ENCODE measurements at places on chromosomes 12 and 14.

GRCh38 chr12:92034858-92035401, 110.7 kb downstream of the BTG1 start:
- peak; percentile 41 for DNase-seq

DNA sequence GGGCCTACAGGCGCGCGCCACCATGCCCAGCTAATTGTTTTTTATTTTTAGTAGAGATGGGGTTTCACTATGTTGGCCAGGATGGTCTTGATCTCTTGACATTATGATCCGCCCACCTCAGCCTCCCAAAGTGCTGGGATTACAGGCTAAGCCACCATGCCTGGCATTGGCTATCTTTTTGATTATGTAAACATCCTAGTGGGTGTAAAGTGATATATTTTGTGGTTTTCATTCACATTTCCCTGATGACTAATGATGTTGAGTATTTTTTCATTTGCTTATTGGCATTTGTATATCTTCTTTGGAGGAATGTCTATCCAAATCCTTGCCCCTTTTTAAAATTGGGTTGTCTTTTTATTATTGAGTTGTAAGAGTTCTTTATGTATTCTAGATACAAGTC, 16.3 kb downstream of the CREBL2 start:
- no peak for DNase-seq

GRCh38 chr12:94263011-94263811, 114.8 kb downstream of the PLXNC1 start:
- DNase-seq: peak; percentile 73

GRCh38 chr12:43332977-43333640, 218.9 kb downstream of the ADAMTS20 start:
- no peak for DNase-seq

DNA sequence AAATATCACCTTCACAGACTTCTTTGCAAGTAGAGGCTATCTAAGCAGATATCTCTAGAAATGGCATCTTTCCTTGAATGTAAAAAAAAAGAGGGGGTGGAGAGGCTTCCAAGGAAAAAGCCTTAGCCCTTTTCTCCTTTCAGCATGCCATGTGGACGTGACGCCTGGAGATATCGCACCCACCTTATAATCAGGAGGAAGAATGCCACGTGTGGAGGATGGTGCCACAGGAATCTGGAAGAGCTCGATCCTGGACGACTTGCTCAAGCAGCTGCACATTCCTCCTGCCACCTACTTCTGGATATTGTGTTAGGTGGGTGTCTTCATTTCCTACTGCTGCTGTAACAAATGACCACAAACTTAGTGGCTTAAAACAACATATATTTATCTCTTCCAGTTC, 203.6 kb downstream of the NUAK1 start:
- no peak for DNase-seq

GRCh38 chr12:60644076-60644475, 1048.2 kb downstream of the SLC16A7 start:
- DNase-seq: no peak

- DNase-seq: no peak
These were observed 1016.2 kb downstream of the SLC6A15 start for GRCh38 chr12:83896416-83896815.

DNA sequence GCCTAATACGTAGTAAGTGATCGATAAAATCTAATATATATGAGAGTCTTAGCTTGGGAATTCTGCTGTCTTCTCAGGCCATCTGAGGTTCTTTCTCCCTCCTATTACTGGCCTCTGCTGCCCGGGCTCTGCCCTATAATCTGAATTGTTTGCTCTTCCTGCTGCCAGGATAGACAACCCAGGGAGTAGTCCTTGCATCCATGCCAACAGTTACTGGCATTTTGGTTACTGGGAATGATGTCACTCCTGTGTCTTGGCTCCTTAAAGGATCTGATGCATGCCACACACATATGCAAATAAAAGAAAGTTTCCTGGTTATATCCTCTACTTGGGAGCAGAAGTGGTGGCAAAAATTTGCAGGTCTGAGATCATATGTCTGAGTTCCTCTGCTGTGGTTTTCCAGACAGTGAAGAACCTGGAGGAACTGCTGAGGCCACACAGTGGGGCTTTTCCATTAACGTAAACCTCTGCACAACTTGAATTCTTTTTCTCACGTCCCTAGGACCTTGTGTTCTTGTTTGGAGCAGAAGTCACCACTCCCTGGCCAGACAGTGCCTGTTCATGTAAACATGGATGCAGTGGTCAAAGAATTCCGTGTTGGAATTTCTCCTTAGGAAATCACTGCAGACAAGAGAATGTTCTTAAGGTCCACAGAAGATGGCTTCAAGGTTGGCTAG, 320.6 kb upstream of the TBX3 start:
- DNase-seq: no peak

DNA sequence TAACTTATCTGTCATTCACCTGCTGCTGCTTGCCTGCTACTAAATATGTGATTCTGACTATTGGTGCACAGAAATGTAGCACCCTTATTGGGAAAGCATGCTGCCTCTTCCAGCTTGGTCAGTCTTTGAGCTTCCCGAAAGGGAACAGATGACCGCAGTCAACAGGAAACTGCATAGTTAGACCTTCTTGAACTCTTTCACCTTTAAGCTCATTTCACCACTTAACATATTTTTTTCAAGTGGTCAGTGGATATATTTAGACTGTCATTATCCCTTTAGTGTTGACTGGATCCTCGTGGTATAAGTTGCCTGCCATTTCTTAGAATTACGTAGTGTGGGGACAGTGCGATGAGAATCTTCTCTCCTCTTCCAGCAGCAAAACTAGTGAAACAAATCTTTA, 224.9 kb downstream of the FBXL14 start:
- DNase-seq: no peak

DNA sequence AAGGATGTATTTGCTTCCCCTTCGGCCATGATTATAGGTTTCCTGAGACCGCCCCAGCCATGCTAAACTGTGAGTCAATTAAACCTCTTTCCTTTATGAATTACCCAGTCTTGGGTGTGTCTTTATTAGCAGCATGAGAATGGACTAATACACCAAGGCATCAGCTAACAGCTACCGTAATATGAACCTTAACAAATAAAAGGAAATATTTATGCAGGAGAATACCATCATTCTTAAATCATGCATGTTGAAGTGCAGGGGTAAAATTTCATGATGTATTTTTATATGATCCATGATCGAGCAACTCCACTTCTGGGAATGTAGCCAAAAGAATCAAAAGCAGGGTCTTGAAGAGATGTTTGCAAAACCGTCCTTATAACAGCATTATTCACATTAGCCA, 379.0 kb downstream of the NPAS3 start:
- DNase-seq: no peak

DNA sequence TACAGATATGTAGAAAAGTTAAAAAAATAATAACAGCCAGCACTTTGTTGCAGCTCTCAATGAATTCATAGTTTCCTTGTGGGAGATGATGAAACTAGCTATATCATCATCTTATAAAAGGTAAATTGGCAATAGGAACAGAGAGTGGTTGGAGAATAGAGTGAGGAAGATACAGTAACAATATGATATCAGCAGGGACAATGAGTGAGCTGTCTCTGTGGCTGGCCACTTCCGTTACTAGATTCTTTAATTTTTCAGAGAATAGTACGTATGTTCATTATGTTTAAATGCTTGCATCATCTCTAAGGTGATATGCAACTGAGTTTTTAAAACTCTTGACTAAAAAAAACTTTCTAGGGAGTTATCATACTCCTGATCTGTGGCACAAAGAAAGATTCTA, 1006.2 kb upstream of the FLRT2 start:
- no peak for DNase-seq

DNA sequence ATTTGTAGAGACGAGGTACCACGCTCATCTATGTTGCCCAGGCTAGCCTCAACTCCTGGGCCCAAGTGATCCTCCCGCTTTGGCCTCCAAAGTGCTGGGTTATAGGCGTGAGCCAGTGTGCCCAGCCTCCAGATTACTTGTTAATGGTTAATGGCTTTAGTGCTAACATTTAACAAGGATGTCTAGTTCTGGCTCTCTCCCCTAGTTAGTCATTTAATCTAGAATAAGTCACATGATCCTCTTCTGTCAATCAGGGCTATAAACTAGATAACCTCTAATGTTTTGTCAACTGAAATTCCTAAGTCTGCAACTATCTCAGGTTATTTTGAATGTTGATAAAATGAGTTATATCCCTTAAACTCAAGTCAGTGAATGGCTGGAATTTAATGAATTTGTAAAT, 15.7 kb downstream of the ACTR6 start:
- no peak for DNase-seq

GRCh38 chr12:2376908-2377657, 324.3 kb downstream of the CACNA1C start:
- no peak for DNase-seq

DNA sequence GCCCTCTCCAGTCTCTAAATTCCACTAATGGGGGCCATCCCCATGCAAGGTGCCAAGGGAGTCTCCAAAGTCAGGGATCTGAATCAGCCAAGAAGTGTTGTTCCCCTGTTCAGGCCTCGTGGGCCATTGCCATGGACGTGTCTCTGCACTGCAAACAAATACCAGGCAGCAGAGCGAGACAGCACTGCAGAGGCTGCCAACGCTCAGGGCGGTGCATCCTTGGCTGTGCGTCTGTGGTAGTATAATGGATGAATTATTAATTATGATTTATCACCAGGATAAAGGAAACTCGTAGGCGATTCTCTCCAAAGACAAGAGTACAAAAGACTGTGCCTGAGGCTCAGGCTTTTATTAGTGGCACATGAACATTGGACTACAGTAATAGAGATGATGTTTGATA, 122.3 kb upstream of the NTF3 start:
- no peak for DNase-seq

DNA sequence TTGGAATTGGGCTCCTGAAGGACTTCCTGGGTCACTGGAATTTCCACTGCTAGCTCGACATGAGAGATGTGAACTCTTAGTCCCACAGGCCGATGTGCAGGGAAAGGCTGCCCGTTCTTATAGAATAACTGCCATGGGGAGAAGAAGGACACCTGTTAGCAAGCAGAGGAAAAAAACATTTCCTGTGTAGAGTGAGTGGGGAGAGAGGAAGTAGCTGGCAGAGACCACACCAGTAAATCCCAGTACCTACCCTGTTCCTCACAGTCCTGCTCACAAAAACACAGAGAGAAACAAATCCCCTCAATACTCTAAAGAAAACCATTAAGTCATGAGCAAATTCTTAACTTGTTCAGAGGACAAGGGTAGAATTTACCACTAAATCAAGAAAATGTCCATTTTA, 29.5 kb downstream of the AREL1 start:
- no peak for DNase-seq

GRCh38 chr12:128570191-128571065, 253.3 kb downstream of the SLC15A4 start:
- no peak for DNase-seq

GRCh38 chr14:93171376-93171775, 13.3 kb downstream of the MOAP1 start:
- no peak for DNase-seq

DNA sequence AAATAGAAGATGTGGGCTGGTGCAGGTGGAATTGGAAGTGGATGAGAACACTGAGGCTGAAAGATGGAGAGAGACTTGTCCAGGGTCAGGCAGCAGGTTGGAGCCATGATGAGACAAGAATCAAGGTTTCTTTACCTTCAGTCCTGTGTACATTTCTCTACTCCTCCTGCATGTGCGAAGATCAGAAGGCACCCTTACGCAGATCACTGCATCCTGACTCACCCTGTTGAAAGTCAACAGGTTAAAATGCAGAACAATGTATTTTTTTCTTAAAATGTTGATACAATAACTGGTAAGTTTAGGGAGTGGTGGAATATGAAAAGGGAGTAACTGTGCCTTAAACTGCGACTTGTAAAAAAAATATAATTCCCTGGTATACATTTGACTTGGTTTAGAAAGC, 47.8 kb downstream of the TESPA1 start:
- DNase-seq: no peak

DNA sequence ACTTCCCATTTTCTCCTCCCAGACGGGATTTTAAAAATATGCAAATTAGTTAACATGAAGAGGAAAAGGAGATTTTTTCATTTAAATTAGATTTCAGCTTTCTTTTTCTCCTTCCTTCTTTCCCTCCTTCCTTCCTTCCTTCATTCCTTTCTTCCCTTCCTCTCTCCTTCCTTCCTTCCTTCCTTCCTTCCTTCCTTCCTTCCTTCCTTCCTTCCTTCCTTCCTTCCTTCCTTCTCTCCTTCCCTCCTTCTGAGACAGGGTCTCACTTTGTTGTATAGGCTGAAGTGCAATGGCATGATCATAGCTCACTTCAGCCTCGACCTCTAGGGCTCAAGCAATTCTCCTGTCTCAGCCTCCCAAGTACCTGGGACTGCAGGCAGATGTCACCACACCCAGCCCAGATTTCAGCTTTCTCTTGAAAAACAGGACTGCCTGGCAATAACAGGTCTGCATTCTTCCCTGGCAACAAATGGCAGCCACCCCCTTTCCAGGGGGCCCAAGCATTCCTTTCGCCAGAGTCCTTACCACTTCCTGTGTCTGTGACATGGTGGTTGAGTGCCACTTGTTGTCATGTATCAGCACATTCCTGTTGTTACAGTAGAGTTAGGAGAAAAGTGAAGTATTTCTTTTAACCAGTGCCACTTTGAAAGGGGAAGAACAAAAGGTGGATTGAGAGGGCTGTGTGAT, 119.1 kb downstream of the PTPN11 start:
- no peak for DNase-seq

DNA sequence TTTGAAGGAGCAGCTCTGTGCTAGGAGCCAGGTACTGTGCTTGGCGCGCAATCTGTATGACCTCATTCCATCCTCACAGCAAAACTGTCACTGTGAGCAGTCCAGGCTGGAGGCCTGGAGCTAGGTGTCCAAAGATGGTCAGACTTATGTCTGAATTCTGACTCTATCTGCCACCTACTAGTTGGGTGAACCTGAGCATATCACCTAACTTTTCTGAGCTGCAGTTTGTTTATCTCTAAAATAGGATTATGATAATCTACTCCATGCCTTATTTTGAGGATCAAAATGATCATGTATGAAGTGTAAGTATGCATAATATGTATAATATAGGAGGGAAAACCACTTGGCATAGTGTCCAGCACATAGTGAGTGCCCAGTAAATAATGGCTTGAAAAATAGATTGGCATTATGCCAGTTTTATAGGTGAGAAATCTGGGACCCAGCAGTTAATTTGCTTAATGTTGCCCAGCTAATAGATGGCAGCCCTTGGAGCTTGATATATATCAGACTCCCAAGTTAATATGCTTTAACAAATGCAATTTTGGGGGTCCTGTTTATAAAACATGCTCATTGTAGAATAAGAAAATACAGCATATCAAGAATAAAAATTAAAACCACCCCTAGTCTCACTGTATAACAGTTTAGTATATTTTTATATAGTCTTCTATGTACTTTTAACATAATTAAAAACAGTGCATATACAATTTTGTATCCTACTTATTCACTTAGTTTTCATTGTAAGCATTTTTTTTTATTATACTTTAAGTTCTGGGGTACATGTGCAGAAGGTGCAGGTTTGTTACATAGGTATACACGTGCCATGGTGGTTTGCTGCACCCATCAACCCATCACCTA, 4.5 kb upstream of the JPH4 start:
- no peak for DNase-seq

GRCh38 chr12:69996241-69996640, 171.2 kb downstream of the MYRFL start:
- no peak for DNase-seq
